ENCODE measurements at places on chromosomes 5 and 9.

GRCh38 chr5:61283471-61283870, 48.6 kb upstream of the ZSWIM6 start:
- DNase-seq, result no peak

DNA sequence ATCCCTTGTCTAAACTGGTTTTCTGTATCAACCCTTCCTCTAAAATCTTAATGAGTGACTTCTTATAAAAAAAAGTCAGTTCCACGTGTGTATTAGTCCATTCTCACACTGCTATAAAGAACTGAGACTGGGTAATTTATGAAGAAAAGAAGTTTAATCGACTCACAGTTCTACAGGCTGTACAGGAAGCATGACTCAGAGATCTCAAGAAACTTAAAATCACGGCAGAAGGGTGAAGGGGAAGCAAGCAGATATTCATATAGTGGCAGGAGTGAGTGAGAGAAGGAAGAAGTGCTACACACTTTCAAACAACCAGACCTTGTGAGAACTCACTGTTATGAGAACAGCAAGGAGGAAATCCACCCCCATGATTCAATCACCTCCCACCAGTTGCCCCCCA, 307.8 kb upstream of the ARRDC3 start:
- DNase-seq, result no peak

DNA sequence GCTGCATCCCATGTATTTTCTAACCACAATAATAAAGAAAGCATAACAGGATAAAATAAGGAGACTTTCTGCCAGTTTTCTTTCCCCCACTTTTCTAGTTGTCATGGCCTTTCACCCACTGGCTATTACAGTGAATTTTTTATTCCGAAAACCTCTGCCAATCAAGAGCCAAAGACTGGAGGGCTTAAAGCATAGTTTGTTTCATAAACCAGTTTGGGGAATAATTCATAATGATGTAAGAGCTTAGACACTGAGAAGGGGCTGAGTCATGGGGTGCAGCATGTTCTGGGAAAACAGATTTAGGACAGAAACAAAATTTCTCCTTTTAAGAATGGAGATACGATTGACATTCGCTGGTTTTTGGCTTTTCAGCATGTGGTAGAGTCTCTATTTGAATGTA, 4.4 kb upstream of the GLIPR2 start:
- DNase-seq, result no peak

GRCh38 chr9:19922476-19923118, 133.8 kb upstream of the SLC24A2 start:
- peak; percentile 44 for DNase-seq

GRCh38 chr5:169941542-169941941, 38.8 kb downstream of the INSYN2B start:
- DNase-seq, result no peak
